ENCODE measurements at places on chromosomes 2 and 18.

DNA sequence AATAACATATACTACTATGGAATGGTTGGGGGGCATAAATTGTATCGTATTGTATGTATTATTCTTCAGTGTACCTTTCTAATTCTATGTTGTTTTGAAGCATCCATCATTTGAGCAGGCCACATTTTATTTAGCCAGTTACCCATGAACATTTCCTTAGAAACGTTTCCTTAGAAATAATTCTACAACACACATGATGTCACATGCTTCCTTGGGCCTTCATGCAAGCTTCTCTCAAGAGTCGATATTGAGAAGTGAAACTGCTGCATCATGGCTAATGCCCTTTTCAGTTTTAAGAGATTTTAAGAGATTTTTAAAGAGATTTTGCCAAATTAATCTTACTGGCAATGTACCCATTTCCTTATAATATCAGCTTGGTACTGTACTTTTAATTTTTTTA is 63.9 kb downstream of the ALPK2 start:
- no peak for DNase-seq

DNA sequence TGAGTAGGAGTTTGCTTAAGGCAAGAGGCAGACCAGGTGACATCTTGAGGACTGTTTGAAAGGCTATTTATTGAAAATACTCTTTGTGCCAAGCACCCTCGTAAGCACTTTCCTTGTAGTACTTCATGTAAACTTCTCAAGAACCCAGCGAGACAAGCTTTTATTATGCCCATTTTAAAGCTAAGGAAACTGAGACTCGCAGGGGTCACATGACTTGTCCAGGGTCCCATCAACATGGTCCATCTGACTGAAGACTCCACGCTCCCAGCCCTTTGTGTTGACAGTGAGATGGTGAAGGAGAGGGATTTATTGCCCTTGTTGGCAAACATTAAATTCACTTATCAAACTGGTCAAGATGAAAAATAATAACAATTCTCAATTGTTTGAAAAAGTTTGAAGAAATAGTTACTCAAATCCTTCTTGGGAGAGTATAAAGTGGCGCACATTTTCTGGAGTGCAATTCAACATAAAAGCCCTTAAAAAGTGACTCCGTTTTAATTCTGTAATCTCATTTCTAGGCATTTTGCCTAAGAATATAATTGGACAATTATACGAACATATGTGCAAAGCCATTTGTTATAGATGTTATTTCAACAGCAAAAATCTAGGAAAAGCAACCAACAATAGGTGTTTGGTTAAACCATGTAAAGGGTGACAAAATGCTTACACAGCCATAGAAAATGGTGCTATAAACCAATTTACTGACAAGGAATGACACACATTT is 270.5 kb upstream of the NCKAP5 start:
- no peak for DNase-seq

- DNase-seq, result no peak
Observed at GRCh38 chr2:54271843-54272627, 16.0 kb upstream of the TSPYL6 start.

DNA sequence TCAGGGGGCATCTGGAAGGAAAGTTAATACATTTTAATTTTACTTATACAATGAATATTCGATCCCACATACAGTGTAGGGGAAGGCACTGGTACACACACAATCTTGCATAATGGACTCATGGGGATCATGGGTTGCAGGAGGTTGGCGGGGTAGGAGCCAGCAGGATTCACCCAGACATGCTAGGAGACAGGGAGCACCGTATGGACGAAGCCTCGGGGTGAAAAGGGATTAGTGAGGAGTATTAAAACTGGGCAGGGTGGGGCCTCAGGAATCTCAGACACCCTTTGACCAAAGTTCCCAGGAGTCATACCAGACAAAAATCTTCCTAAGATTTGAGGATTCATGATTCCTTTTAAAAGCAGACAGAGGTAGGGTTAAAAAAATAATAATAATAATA is 140.8 kb downstream of the BCL11A start:
- no peak for DNase-seq

DNA sequence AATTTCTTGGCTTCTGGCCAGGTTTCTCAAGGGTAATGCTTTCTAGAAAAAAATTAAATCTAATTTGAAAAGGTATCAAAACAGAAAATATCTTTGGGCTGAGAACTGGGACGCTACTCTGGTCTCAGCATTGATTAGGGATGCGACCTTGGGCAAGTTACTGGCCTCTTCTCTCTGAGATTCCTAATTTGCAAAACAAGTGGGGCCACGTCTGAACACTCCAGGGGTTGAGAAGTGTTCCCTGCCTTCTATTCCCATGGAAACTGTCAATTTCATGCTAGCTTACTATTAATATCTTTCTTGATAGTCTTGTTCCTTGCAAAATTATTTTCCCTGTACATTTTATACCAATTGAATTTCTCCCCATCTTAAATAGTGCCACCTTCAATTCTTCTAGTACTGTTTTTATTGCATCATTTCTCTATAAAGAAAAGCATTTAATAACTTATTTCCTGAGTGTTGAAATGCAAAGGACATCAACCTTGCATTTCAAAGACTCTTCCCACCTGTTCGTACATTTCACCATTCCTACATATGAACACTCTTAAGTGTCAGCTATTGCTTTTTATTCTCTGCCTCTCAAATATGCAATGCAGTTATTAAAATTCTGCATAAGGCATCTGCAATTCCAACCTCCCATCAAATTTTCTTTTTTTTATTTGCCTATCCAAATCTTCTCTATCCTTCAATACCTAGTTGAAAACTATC is 118.3 kb upstream of the DSEL start:
- no peak for DNase-seq

DNA sequence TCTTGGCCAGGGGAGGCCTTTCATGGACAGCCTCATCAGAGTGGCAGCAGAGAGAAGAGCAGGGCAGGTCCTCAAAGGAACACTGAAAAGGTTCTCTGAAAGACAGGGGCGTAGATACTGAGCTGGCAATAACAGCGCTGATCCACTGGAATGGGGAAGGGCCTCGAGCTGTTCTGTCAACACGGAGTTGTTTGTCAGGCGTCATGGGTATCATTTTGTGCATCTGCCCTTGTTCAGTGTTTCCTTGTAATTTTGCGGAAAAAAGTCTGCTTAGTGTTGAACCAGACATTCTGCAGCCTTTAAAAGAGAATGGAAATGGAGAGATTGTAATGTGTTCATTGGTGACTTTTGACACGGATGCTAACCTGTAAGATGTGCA is 21.5 kb downstream of the AGAP1 start:
- no peak for DNase-seq

- DNase-seq, result peak; percentile 50
Observed at GRCh38 chr2:101205521-101206479, 46.9 kb upstream of the CNOT11 start.

GRCh38 chr2:227849906-227850305 is 21.5 kb upstream of the DAW1 start:
- DNase-seq, result no peak

GRCh38 chr2:133952420-133952819 is 301.5 kb upstream of the MGAT5 start:
- no peak for DNase-seq

- no peak for DNase-seq
Observed at GRCh38 chr2:235702186-235702585, 208.3 kb downstream of the AGAP1 start.

GRCh38 chr2:37819186-37819585 is 105.9 kb upstream of the RMDN2 start:
- DNase-seq, result no peak

- no peak for DNase-seq
Observed at GRCh38 chr2:241891988-241892298, 22.4 kb downstream of the RTP5 start.

- no peak for DNase-seq
Observed at GRCh38 chr2:153567367-153567766, 88.8 kb upstream of the RPRM start.

DNA sequence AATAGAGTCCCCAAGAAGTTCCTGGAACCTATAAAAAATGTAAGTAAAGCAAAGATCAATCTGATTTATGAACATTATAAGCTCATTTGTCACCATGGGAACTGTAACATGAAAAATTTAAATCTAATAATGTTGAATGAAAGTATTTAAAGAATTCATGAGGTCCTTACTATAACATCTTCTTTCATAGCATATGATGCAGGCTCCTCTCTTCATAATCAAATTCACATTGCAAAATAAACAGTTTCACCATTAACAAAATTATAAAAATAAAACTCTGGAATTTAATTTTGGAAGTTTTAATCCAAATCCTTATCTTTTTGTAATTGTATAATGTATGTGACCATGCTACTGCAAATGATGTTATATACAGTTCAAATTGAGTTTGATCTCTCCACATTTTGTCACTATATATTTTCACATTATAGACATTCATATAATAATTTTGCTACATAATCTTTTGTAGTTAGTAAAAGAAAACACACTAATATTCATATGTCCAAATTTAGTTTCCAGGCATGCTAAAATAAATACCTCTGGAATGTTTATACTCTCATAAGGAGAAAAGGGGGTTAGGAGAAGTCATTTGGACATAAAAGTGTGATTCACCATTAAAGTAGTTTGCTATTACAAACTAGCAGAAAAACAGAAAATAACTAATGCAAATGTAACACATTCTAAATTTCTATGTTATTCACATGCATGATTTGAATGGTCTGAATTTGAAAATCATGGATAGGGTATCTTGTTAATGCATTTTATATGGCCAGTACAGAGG is 954.1 kb downstream of the DSC3 start:
- no peak for DNase-seq

DNA sequence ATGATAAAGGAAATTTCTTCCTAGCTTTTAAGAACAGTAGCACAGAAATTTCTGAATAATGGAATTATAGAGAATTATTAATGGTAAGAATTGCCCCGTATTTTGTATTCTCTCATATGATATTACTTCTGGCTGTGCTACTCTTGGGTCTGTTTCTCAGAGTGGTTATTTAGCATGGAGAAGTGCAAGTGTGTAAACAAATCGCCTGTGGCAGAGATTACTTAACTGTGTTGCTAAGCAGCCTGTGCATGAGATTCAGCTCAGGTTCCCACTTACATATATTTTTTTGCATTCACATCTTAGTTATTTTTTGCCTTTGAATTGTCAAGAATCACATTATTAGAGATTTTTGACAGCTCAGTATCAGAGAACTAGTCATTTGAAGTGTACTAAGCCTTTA is 80.1 kb upstream of the NFATC1 start:
- DNase-seq, result peak; percentile 19

DNA sequence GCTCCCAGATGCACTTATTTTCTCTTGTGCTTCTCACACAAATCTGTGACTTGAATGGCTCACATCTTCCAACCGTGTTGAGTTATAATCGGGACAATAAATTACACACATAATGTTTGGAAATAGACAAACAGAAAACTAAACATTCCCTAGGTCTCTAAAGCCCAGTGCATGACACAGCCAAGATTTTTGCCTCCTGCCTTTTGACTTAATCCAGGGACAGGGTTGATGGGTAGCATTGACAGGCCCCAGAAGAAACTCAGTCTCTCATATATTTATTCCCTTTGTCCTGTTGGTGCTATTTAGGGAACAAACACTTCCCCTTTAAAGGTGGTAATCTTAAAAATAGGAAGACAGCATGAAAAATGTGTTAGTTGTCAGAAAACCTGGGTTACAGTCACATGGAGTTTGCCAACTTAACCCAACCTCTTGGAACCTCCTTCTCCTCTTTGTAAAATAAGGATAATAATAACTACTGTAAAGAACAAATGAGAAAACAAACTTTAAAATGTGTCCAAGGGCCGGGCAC is 24.0 kb upstream of the ARPC2 start:
- no peak for DNase-seq

DNA sequence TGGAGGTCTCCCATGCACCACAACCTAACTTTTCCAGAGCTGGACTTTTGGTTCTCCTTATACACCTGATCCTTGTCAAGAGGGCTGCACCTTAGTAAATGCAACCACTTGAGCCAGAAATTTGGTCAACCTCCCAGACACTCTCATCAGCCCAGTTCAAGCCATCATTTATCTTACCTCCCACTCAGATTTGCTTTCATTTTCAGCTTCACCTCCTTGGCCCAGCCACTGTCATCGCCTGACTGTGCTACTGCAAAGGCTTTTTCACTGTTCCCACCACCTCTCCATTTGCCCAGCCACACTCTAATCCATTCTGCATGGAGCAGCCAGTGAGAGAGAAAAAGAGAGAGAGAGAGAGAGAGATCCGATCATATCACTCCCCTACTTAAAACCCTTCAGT is 112.4 kb upstream of the DDX18 start:
- no peak for DNase-seq

GRCh38 chr2:129922571-129923264 is 56.7 kb upstream of the RAB6C start:
- DNase-seq, result no peak

DNA sequence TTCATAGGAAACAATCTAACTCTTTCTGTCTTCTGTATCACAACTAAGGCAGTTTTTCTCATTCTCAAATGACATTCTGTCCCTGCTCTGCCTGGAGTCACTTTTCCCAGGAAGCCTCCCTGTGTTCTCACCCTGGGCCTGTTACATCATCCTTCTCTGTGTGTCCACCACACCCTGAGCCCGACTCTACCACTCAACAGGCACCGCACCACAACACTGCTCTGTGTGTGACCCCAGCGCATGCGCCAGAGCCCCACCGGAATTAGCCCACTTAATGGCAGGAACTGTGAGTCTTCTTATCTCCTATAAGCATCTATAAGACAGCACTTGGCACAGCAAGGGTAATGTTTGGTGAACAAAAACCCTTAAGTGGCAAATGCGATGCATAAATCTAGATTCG is 32.3 kb downstream of the TGFBRAP1 start:
- no peak for DNase-seq

DNA sequence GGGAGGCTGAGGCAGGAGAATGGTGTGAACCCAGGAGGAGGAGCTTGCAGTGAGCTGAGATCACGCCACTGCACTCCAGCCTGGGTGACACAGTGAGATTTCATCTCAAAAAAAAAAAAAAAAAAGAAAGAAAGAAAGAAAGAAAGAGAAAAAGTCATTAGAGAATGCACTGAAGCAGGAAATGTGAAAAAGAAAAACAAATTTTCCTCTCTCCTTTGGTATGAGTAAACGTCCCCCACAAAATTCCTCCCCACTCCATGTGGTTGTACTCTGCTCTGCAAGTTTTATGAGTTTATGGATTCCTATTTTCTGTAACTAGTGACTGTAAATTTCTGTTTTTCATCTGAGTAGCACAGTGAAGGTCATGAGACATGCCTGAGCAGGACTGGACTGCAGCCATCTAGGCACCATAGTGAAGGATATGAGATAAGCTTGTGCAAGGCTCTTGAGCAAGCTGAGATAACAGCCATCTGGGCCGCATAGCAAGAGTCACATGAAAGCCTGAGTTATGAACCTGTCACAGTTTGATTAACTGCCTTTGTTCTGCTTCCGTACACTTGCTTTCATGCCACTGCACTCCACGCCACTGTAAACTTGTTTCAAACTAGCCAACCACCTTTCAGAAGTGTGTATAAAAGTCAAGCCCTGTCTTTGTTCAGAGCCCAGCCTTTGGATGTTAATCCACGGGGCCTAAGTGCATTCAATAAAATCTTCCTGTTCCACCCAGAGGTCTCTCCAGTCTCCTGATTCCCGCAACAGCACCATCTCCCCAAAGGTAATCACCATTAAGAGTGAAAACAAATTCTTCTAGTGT is 50.2 kb downstream of the SKA1 start:
- no peak for DNase-seq

GRCh38 chr18:56637176-56637575 is 1.2 kb downstream of the TXNL1 start:
- DNase-seq, result no peak
